ENCODE measurements at places on chromosomes 4 and X.

GRCh38 chrX:33138677-33139249 lies 72.6 kb downstream of the DMD start:
- no peak for DNase-seq

GRCh38 chr4:109547394-109547793 lies 12.7 kb upstream of the MCUB start:
- DNase-seq, result no peak

GRCh38 chr4:37305984-37306383 lies 61.4 kb downstream of the NWD2 start:
- no peak for DNase-seq

GRCh38 chr4:48360285-48361011 lies 19.1 kb downstream of the SLAIN2 start:
- DNase-seq, result no peak

DNA sequence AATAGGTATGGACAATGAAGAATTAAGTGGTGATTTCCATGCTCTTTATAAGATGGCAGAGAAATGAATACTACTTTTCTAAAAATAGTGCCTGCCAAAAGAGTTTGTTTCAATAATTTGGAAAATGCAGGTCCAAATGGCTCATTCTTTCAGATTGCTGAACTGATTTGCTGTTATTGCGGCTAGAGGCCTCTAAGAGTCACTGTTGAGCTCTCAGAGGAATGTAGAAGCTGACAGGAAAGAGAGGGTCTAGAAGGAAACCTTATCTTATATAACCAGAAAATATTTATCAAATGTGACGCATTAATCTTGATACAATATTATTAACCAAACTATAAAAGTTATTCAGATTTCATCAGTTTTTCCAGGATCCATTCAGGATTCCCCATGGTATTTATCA lies 65.7 kb upstream of the PAGE1 start:
- no peak for DNase-seq

- DNase-seq, result no peak
These were observed 96.8 kb upstream of the FRAS1 start for GRCh38 chr4:77960367-77960766.

DNA sequence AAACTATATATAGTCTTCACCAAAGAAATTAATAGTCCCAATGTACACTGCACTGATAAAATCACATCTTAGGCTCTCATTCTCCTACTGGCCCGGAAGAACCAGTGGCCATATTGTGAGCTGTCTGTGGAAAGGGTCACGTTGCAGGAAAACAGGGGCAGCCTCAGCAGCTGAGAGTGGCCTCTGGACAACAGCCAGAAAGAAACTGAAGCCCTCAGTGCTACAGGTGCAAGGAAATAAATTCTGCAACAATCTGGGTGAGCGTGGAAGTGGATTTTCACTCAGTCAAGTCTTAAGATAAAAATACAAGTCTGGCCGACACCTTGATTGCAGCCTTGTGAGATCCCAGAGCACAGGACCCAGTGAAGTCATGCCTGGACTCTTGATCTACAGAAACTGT lies 3.2 kb upstream of the SLC25A14 start:
- no peak for DNase-seq

DNA sequence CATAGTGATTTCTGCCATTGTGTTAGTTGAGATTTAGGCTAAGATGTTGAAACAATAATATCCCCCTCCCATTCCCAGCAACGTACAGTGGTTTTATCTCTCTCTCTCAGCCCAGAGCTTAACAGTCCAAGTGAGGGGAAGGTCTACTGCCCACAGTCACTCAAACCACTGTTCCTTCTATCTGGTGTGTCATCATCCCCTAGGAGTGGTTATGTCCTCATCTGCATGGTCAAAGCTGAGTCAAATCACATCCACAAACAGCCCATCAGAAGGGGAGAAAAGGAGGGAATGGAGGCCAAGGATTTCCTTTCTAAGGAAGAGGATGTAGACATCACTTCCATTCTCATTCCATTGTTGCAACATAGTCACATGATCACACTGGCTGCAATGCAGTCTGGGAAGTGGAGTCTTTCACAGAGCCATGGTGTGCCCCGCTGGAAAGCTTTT lies 42.8 kb upstream of the CHRNA9 start:
- no peak for DNase-seq

DNA sequence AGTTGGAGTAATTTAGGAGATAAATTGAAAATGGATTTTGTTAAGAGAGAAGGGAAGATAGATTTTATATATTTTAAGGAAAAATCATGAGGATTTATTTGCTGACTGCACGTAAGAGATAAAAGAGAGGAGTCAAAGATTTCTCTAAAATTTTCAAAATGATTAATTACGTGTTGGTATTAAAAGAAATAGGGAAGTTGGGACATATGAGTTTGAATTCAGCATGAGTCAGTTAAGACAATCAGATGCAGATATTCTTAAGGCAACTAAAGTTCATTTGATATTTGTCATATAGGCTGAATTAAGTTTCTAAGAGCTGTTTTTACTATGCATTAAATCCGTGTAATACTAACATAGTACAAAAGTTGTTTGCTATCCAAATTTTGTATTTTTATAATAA lies 46.9 kb downstream of the TET2 start:
- DNase-seq, result no peak

GRCh38 chr4:112341033-112341432 lies 43.9 kb downstream of the ALPK1 start:
- DNase-seq, result no peak

- no peak for DNase-seq
These were observed 238.9 kb downstream of the PALLD start for GRCh38 chr4:168735735-168736134.

- no peak for DNase-seq
These were observed 156.6 kb upstream of the ARSJ start for GRCh38 chr4:114136069-114136468.

- peak; percentile 14 for DNase-seq
These were observed 981 bp downstream of the TET2 start for GRCh38 chr4:105147553-105148161.

DNA sequence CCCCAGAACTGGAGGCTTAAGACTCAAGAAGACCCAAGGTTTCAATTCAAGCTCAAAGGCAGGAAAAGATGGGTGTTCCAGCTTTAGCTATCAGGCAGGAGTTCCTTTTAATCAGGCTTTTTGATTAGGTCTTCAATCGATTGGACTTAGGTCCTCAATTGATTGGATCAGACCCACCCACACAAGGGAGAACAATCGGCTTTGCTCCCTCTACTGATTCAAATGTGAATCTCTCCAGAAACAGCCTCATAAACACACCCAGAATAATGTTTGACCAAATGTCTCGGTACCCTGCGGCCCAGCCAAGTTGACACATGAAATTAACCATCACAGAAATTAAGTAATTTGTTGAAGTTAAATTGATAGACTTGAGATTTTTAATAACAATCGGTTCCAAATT lies 917.1 kb upstream of the FTHL17 start:
- DNase-seq, result no peak

- DNase-seq, result no peak
These were observed 45.4 kb downstream of the INTS12 start for GRCh38 chr4:105662935-105663675.

DNA sequence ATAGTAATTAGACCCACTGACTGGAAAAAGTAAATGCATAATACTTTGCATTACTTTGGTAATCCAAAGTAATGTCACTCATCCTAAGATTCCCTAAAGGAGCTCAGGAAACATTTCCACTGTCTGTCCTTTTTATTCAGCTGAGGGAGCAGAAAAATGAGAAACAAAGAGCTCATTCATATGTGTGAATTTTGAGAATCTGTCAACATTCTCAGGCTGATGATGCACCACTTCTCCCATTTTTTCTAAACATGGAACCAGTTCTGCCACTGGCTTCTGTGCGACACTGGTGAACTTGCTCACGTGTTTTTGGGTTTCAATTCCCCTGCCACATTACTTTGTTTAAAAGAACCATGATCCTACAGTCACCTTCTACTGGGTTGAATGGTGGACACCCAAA lies 28.4 kb upstream of the ADH7 start:
- DNase-seq, result no peak

GRCh38 chr4:15936495-15936894 lies 2.0 kb downstream of the FGFBP1 start:
- DNase-seq, result no peak

DNA sequence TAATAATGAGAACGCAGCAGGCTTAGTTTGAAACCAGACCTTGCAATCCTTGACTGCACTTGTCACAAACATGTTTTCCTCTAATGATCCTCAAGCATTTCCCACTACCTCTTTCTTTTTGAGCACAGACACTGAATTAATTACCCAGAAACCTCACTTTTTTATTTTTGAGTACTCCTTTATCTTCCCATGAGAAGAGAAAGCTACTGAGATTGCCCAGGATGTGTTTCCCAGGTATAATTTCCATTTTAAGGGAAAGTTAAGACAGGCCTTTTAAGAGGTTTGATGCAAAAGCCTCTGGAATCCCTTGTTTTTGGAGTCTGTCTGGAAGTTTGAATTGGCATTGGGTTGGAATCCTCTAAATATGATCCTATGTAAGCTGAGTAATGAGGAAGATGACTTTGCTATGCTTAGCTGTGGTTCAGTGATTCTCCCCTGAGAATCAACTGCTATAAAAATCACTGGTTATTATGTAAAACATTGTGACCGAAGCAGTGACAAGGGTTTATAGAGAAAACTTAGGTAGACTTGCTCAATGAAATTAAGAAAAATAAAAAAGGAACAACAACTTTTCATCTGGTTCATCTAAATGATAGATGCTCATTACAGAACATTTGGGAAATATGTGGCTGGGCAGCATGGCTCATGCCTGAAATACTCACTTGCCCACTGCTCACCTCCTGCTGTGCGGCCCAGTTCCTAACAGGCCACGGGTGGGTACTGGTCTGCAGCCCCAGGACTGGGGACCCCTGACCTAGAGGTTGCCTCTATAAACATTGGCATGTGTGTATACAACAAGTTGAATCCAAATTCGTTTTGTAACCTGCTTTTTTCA lies 10.8 kb upstream of the RHOH start:
- peak; percentile 68 for DNase-seq

DNA sequence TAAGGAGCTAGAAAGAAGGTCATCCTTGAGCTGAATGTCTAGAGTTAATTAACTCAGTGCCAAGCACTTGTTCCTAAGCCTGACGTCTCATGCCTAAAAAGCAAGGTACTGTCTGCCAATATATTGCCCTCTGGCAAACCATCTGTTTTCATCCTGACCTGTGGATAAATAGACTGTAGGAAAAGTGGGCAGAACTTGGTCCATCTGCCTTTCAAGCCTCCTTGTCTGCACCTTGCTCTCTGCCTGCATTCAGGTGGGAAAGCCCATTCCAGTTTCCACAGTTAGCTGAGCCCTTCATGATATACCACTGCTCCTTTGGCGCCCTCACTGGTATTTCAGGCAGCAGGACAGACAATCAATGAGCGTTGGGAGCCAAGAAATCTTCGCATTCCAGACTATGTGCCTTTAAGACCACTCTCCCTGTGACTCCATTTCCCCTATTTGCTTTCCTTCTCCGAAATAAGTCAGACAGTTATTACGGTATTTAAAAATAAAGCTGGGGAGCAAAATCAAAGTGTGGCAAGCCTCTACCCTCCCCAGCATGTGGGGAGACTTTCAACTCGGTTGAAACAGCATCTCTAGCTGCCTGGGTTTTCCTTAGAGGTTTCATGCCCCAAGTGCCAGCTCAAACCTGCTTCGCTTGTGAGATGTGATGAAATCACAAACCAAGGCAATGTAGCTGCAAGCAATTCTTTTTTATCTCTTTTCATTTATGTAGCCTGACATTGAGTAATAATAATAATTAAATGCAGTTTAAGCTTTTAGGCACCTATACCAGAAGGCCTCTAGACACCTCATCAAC lies 2.5 kb upstream of the CCDC149 start:
- no peak for DNase-seq

DNA sequence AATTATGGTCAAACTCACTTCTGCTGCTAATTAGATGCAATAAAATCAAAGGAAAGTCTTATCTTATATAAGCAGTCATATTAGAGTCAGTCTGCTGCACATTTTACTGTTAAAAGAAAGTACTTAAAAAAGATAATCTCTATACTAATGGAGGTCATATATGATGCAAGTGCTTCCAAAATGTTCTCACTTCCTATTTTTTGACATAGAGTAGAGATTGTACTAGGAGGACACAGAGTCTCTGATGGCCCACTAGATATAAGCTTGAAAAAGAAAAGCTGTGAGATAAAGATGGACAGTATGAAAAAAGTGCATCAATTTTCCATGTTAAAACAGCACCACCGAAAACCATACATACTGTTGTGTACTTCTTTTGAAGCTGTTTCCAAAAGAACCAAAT lies 196.9 kb downstream of the KLHL13 start:
- no peak for DNase-seq

- DNase-seq, result no peak
These were observed 1.6 kb downstream of the METAP1 start for GRCh38 chr4:98997166-98997565.

GRCh38 chr4:42478509-42478908 lies 81.2 kb downstream of the SHISA3 start:
- no peak for DNase-seq

GRCh38 chrX:75071334-75071733 lies 84.7 kb downstream of the ABCB7 start:
- no peak for DNase-seq

DNA sequence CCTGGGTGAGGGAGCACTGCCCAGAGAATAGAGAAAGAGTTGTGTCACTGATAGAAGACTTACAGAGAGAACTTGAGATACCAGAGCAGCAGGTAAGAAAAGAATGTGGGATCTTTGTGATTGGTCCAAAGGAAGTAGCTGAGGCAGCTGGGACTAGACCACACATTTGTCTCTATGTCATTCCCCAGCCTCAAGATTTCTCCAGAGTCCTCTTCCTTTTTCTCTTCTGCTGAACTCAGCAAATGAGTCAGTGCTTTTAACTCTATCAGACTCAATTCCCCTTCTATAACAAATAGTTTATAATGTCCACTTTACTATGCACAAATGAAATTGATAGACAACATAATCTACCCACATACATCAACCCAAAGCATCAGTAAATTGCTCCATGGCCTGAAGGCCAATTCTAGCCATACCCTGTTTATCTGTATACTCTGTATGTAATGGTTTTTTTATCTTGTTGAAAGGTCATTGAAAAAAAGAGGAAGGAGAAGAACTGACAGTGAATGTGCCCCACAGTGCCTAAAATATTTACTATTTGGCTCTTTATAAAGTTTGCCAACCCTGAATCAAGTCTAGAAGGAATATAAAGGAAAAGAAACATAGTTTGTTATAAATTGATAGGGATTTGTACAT lies 38.2 kb downstream of the ETDC start:
- DNase-seq, result no peak
